Tibial nerve (tissue), 4 donors: ENCODE measurements at places on chromosomes 16 and 17. TPM values are rescaled to one million over a fixed set of nuclear protein-coding genes. Genes with fewer than 3 reads are reported as not detected.
A peak's percentile ranks its signal among the peaks of the same experiment; 100 is the strongest.

- DNase-seq: no peak
- H3K4me3 ChIP-seq: no peak overlapping the region
- no peak overlapping the region for H3K27ac ChIP-seq
- no peaks in the 10 kb centered on the region for H3K27me3 ChIP-seq
- peaks cover 8% of the 10 kb centered on the region for H3K4me1 ChIP-seq
Measured at GRCh38 chr17:37026531-37026869, 77.7 kb downstream of the AATF start.

DNA sequence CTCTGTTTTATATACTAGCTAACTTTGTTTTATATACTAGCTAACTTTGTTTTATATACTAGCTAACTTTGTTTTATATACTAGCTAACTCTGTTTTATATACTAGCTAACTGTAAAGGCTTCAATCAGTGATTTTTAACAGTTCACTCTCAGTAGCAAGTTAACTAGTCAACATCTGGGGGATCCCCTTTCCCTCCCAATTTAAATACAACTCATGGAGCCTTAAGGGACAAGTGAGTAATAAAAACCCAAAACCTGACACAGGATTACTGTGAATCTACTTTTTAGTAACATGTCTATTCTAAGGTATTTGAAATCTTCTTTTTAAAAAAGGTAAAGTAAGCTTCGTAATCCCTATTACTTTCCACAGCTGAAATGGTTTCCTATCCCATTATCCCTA is 32.2 kb downstream of the FAM222B start:
- no peak overlapping the region for H3K4me3 ChIP-seq
- H3K27ac ChIP-seq: peak overlapping the region; percentile 90
- DNase-seq: no peak
- peaks cover 58% of the 10 kb centered on the region for H3K4me1 ChIP-seq

The CES4A gene
- 18.6 TPM for total RNA-seq

- H3K27ac ChIP-seq: peak overlapping the region; percentile 97
- DNase-seq: no peak
- H3K27me3 ChIP-seq: no peaks in the 10 kb centered on the region
- H3K36me3 ChIP-seq: peaks cover 8% of the 10 kb centered on the region
- H3K4me3 ChIP-seq: no peak overlapping the region
Measured at GRCh38 chr17:75774471-75774990, 9.5 kb upstream of the GALK1 start.

DNA sequence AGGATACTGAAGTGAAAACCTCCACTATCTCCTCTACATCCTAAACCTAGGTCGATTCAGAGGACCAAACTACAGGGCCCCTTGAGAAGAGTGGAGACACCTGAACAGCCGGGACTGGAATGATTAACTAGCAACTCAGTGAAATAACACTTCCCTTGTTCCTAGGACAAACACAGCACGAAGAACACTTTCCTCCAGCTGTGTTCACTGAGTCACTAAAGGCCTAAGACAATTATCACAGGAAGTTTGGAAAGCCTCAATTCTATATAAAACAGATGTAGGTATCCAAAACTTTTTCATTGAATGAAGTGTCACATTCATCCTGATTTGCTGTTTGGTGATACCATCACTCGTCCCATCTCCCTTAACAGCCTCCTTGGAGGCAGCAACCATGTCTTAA is 15.5 kb upstream of the CUEDC1 start:
- H3K4me1 ChIP-seq: peaks cover 14% of the 10 kb centered on the region
- H3K4me3 ChIP-seq: no peak overlapping the region
- DNase-seq: no peak

The TPSG1 gene
- total RNA-seq: not detected

GRCh38 chr17:63406689-63407330 is 39.3 kb downstream of the CYB561 start:
- H3K36me3 ChIP-seq: peaks cover 18% of the 10 kb centered on the region
- no peak overlapping the region for H3K4me3 ChIP-seq
- peaks cover 3% of the 10 kb centered on the region for H3K4me1 ChIP-seq

DNA sequence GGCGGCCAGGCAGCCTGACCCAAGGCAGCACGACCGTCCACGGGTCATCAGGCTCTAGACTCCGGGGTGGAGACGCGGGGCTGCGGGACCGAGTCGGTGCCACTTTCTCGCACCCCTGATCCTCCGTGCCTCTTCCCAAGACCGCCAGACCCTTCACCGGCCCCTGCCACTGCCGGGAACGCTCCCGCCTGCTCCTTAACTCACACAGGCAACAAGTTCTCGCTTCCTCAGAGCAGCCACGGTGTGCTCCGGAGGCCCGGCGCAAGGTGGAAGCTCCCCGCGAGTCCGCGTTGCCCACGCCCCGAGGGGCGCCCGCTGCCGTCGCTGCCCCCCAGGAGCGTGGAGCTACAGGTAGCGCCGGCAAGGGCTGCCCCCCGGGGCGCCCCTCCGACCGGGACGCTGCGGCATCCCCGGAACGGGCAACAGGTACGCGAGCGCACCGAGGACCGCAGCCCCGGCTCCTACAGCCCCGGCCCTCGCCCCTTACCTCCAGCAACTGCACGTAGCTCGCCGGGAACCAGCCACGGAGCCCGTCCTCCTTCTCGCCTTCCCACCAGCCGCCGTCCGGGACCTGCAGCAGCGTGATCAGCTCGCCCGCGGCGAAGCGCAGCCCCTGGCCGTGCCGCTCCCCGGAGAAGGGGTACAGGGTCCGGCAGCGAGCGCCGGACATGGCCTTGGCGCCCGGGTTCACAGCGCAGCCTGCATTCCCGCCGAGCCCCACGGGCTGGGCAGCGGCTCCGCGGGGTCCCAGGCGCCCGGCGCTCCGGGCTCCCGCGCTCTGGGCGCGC is 491 bp downstream of the GAS7 start:
- H3K27me3 ChIP-seq: no peaks in the 10 kb centered on the region
- no peak for DNase-seq
- H3K4me1 ChIP-seq: no peaks in the 10 kb centered on the region
- H3K27ac ChIP-seq: peak overlapping the region; percentile 54
- no peaks in the 10 kb centered on the region for H3K36me3 ChIP-seq

DNA sequence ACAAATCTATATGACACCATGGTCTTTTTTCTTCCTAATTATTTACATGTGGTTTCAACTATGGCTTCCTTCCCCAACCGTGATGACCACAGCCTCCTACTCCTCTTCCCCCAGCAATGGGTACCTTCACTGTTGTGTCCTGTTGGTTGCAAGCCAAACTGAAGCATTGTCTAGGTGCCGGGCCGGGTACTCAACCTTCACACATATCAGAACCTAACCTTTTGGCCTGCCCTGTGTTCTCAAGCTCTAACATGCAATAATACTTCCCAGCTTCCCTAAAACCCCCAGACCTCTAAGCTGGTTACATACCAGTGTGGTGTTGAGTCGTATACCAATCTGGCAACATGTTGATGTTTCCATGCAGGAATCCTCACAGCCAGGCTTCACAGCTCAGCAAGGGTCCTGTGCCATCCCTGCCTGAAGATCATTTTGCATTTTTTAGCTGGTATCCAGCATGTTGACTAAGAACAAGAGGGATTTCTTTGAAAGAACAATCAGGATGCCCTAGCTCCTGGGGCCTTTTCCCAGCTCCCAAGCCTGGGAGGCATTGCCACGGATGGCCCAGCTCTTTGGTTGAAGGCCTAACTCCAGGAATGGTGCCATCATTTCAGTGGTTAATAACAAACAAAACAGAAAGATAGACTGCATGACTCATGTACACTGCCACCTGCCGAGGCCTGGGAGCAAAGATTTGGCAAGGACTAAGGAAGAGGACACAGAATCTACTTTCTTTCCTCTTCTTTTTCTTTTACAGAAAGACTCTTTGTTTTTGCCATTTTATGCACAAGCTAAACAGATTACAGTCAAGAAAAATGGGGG is 373.7 kb upstream of the SALL1 start:
- H3K36me3 ChIP-seq: no peaks in the 10 kb centered on the region
- H3K4me3 ChIP-seq: no peak overlapping the region
- DNase-seq: no peak
- H3K27me3 ChIP-seq: no peaks in the 10 kb centered on the region

GRCh38 chr17:83193336-83194185 is 114.2 kb downstream of the METRNL start:
- H3K4me1 ChIP-seq: peaks cover 85% of the 10 kb centered on the region
- no peaks in the 10 kb centered on the region for H3K36me3 ChIP-seq
- H3K27me3 ChIP-seq: no peaks in the 10 kb centered on the region
- DNase-seq: peak; percentile 17
- peak overlapping the region; percentile 17 for H3K27ac ChIP-seq

The ZP2 gene
- not detected for total RNA-seq

The ATP2A1 gene
- 0.20 TPM for total RNA-seq

GRCh38 chr17:79630126-79630525 is 19.3 kb upstream of the RBFOX3 start:
- H3K27me3 ChIP-seq: no peaks in the 10 kb centered on the region
- no peak overlapping the region for H3K4me3 ChIP-seq
- no peak overlapping the region for H3K27ac ChIP-seq
- no peaks in the 10 kb centered on the region for H3K4me1 ChIP-seq

The E2F4 gene
- total RNA-seq: 119 TPM

DNA sequence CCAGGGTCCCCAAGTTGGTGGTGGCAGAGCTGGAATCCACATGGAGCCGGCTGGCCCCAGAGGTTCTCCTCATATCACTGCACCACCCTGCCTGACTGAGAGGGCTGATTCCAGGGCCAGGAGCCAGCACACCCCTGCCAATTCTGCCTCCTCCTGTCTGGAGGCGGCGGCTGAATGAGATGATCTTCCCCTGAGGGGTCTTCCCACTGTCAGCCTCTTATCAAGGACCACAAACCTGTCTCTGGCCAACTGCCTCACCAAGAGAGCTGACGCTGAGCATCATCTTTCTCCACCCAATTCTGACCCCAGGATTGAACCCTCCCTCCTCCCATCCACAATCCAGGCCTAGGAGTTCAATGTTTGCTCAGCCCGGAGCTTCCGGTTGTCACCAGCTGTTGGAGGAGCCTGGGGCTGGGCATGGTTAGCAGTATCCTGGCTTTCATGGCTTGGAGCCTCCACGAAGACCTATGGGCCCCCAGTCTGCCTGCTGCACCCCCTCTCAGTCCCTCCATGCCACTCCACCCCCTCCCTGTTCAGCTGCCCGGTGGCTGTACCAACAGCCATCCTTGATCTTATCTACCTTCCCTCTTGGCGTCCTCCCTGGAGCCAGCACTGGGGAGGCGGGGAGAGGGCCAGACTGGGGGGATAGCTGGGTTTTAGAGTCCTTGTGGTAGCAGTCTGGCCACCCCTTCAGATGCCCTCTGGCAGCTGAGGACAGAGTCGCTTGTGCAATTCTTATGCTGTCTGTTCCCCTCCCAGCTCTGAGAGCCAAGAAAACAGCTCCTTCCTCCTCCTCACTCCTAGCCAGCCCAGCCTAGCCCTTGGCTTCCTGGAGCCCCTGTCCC is 25.6 kb downstream of the ABCC3 start:
- no peaks in the 10 kb centered on the region for H3K36me3 ChIP-seq
- peak overlapping the region; percentile 62 for H3K27ac ChIP-seq
- no peaks in the 10 kb centered on the region for H3K27me3 ChIP-seq
- DNase-seq: no peak
- no peak overlapping the region for H3K4me3 ChIP-seq
- H3K4me1 ChIP-seq: peaks cover 21% of the 10 kb centered on the region

GRCh38 chr17:79294459-79295071 is 219.9 kb downstream of the ENGASE start:
- DNase-seq: peak; percentile 41
- H3K27ac ChIP-seq: no peak overlapping the region
- no peak overlapping the region for H3K4me3 ChIP-seq
- H3K4me1 ChIP-seq: no peaks in the 10 kb centered on the region
- peaks cover 15% of the 10 kb centered on the region for H3K27me3 ChIP-seq

- H3K27ac ChIP-seq: no peak overlapping the region
- H3K27me3 ChIP-seq: no peaks in the 10 kb centered on the region
- no peaks in the 10 kb centered on the region for H3K36me3 ChIP-seq
- no peak overlapping the region for H3K4me3 ChIP-seq
- H3K4me1 ChIP-seq: peaks cover 7% of the 10 kb centered on the region
Measured at GRCh38 chr17:68939195-68939594, 16.0 kb downstream of the ABCA8 start.

The TPSB2 gene
- total RNA-seq: 22.4 TPM

DNA sequence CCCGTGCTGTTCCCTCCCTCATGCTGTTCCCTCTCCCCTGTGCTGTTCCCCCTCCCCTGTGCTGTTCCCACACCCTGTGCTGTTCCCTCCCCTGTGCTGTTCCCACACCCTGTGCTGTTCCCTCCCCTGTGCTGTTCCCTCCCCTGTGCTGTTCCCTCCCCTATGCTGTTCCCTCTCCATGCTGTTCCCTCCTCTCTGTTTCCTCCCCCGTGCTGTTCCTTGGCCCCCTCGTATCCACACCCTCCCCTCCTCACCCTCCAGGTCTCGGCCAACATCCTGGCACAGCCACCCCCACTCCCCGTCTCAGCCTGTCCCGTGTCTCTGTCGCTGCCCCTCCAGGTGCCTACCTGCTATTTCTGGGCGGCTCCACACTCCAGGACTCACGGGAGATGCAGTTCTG is 48.5 kb upstream of the ZC3H18 start:
- no peaks in the 10 kb centered on the region for H3K27me3 ChIP-seq
- H3K27ac ChIP-seq: no peak overlapping the region
- H3K36me3 ChIP-seq: peaks cover 15% of the 10 kb centered on the region
- no peak for DNase-seq
- no peak overlapping the region for H3K4me3 ChIP-seq

- no peak for DNase-seq
- no peak overlapping the region for H3K27ac ChIP-seq
- H3K27me3 ChIP-seq: no peaks in the 10 kb centered on the region
Measured at GRCh38 chr17:49379926-49380325, 17.9 kb upstream of the ZNF652 start.

The MMP15 gene
- 11.4 TPM for total RNA-seq

GRCh38 chr16:1121601-1122397 is 25.8 kb upstream of the C1QTNF8 start:
- no peaks in the 10 kb centered on the region for H3K27me3 ChIP-seq
- no peak overlapping the region for H3K4me3 ChIP-seq
- no peak overlapping the region for H3K27ac ChIP-seq
- DNase-seq: no peak
- H3K36me3 ChIP-seq: no peaks in the 10 kb centered on the region
- H3K4me1 ChIP-seq: no peaks in the 10 kb centered on the region

The TP53 gene
- total RNA-seq: 32.1 TPM

- H3K36me3 ChIP-seq: no peaks in the 10 kb centered on the region
- no peaks in the 10 kb centered on the region for H3K27me3 ChIP-seq
- no peaks in the 10 kb centered on the region for H3K4me1 ChIP-seq
- H3K27ac ChIP-seq: no peak overlapping the region
- no peak overlapping the region for H3K4me3 ChIP-seq
- DNase-seq: no peak
Measured at GRCh38 chr16:19872179-19872863, 12.3 kb downstream of the GPRC5B start.

DNA sequence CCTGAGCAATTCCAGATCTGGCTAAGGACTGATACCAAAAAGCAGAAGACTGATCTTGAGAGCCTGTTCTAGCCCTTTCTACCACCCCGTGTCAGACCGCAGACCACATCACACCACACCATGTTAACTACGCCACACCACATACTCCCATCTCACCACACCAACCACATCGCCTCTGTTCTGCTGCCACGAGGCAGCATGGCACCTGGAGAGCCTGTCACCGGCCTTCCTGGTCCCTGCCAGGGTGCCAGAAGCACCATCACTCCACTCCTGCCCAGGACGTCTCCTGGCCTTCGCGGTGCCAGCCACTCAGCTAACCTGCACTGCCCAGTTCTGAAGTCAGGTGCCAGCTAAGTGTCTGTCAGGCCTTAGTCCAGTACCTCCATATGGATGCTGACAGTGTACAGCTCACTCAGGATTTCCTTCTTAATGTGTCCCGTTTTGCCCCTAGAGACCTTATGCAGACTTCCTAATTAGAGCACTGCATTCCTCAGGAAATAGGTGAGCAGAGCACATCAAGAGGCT is 37.2 kb upstream of the BCAR1 start:
- peaks cover 4% of the 10 kb centered on the region for H3K36me3 ChIP-seq
- peaks cover 5% of the 10 kb centered on the region for H3K4me1 ChIP-seq
- H3K4me3 ChIP-seq: no peak overlapping the region
- H3K27me3 ChIP-seq: no peaks in the 10 kb centered on the region
